ENCODE measurements at places on chromosomes 6 and 20.

GRCh38 chr6:83546636-83547035, 34.3 kb downstream of the PRSS35 start:
- DNase-seq: no peak

- DNase-seq: no peak
Measured at GRCh38 chr6:101711518-101711917, 318.0 kb downstream of the GRIK2 start.

GRCh38 chr6:21220271-21220987, 373.1 kb upstream of the SOX4 start:
- DNase-seq: no peak

- no peak for DNase-seq
Measured at GRCh38 chr20:45967551-45968080, 4.4 kb downstream of the ZNF335 start.

GRCh38 chr6:39377539-39377950, 55.0 kb upstream of the KCNK16 start:
- DNase-seq: peak; percentile 75

GRCh38 chr20:56893226-56893917, 264.3 kb downstream of the TFAP2C start:
- DNase-seq: no peak

- no peak for DNase-seq
Measured at GRCh38 chr20:35010405-35011192, 54.9 kb downstream of the MYH7B start.

DNA sequence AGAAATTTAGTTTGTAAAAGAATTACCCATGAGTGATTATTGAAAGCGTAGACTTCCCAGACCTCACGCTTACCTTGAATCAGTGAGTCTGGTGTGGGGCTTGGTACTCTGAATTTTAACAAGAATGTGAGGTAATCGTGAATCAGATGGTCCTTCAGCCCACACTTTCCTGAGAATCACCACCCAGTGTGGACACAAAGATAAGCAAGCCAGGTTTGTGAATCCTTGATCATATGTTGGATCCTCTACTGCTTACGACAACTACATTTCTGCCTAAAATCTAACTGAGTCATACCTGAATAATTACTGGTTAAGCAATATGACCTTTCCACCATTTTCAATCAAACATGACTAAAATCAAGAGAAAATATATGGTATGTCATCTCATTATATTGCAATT, 589.3 kb downstream of the TFAP2A start:
- no peak for DNase-seq
